Cerebellum (tissue), 4 donors: ENCODE measurements at places on chromosomes 13 and 19.

DNA sequence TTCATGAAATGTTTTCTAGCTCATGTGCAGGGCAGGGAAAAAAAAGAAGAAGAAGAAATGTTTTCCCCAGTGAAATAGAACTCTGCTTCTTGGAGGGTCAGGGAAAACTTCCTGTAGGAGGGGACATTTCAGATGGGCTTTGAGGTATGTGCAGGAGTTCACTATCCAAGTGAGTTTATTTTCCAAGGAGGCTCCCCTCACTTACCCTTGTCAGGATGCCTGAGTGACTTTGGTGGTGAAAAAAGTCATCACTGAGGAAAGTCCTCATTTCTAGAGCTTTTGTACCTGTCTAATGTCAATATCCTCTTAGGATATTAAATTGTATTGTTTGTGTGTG lies 656 bp upstream of the C3 start:
- DNase-seq: no peak

DNA sequence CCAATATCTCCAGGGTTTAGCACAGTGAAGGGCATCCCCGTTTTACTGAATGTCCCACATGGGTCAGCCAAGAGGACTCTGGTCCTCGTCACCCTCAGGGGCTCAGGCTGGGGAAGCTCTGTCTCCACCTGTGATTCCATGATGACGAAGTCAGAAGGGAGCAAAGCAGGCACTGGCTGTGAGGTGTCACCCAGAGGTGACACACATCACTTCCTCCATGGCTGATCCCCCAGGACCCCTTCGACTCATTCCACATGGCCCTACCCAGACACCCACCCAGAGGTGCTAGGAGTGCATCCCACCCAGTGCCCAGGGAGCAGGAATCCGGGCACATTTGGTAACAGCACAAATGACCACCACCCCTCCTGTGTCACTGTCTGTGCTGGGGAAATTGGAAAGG lies 145.2 kb upstream of the VSTM2B start:
- DNase-seq: no peak

GRCh38 chr19:1944088-1944915 lies 3.3 kb downstream of the CSNK1G2 start:
- no peak for DNase-seq

DNA sequence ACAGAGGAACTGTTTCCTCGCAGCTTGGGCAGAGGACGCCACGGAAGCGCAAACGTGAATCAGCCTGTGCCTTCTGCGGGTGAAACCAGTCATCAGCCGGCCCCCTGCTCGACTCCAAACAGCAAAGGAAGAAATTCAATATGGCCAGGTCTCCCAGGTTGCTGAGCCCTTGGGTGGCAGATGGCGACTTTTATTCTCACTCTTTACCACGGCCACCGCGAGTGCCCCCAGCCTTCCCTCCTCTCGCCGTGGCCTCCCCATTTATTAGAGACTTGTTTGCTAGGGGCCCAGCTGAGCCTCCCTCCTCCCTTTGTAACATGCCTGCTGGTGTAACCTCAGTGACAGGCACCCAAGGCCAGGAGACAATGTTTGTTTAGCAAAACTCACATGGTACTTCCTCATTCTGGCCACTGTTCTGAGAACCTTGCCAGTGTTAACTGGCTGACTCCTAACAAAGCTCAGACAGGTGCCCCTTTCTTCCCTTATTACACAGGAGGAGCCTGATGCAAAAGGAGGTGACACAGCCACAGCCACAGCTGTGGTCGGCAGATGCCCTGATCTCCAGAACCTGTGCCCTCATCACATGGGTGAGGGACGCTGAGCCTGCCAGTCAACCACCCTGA lies 5.8 kb downstream of the RAB20 start:
- DNase-seq: no peak

GRCh38 chr19:39518458-39518857 lies 3.5 kb downstream of the SELENOV start:
- no peak for DNase-seq

- DNase-seq: peak; percentile 53
These were observed 170.9 kb downstream of the LACC1 start for GRCh38 chr13:44050450-44051063.

DNA sequence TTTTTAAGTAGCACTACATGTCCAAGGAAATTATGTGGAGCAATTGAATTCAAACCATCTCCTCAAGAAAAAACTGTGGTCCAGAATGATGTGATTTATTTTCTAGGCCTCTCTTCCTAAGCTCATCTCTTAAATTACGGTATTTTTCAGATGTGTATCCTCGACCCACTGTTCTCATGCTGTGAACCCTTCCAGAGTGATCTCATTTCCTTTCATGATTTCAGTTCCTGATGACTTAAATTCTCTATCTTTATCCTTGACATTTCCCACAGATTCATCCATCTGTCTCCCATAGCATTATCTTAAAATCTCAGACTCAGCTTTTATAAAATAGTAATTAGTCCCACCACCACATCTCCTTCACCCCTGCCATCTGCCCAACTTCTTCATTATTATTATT lies 117.6 kb upstream of the SPRY2 start:
- no peak for DNase-seq

- DNase-seq: no peak
These were observed 1.1 kb upstream of the LMTK3 start for GRCh38 chr19:48512504-48513288.

DNA sequence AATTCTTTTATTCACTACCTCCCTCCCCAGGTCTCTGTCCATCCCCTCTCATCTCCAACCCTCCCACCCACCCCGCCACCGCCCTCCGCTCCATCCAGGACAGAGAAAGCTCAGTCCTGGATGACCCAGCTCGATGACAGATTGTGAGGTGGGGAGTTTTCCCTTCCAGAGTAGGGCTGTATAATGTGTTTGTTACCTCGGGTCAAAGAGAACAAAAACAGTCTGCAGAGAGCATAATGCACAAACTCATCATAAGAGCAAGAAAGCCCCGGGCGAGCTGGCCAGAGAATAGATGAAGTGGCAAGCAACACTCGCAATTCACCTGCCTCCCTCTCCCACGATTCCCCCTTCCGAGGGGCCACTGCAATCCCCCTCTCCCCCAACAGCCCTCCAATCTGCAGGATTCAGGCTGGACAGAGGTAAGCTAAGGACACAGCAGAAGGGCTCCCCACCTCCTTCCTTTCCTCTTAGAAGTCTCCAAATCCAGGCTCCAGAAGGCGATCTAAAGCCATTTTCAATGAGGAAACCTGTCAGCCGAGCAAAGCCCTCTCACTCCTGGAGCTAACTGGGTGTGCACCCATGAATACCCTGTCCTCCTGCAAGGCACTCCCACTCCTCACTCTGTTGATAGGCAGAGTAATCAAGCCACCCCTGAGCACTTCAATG lies 2.6 kb downstream of the CACNA1A start:
- DNase-seq: no peak

DNA sequence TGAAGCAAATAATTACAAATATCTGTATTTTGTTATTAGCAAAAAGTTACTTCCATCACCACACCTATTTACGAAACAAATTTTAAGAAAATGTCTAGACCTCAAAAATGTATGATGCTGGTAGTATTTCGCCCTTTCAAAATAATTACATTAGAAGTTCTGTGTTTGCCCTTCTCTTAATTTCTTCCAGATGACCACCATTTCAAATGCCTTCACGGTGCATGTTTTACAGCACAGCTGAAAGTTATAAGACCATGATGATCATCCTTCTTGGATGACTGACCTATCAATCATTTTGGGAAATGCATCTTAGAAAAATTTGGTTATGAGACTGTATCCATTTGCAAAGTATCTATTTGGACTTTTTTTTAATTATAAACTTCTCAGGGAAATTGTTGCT lies 390.8 kb downstream of the SLITRK6 start:
- no peak for DNase-seq

DNA sequence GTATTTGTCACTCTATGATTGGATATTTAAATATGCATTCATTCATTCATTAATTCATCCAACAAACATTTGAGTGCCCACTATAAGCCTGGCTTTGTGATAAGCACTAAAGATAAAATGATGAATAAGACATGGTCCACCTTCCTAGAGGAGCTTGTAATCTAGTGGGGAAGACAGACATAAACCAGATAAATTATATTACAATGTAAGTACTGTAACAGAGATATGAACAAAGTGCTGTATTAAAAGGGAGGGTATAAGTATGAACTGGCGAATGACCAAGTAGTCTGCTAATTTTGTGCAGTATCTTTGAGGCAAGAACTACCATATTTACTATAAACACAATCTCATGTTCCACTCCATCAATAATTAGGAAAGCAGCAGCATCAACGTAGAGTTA lies 88.2 kb downstream of the RBM26 start:
- no peak for DNase-seq

- no peak for DNase-seq
These were observed 42.3 kb upstream of the CYP2B6 start for GRCh38 chr19:40948580-40949299.

GRCh38 chr19:20237773-20238623 lies 71.0 kb downstream of the ZNF486 start:
- peak; percentile 74 for DNase-seq
